ENCODE measurements at places on chromosomes 13 and 19.

GRCh38 chr13:38590796-38591507 is 95.9 kb upstream of the FREM2 start:
- peak; percentile 3 for DNase-seq

- DNase-seq = peak; percentile 82
Observed at GRCh38 chr13:53783471-53783870, 754.9 kb downstream of the OLFM4 start.

DNA sequence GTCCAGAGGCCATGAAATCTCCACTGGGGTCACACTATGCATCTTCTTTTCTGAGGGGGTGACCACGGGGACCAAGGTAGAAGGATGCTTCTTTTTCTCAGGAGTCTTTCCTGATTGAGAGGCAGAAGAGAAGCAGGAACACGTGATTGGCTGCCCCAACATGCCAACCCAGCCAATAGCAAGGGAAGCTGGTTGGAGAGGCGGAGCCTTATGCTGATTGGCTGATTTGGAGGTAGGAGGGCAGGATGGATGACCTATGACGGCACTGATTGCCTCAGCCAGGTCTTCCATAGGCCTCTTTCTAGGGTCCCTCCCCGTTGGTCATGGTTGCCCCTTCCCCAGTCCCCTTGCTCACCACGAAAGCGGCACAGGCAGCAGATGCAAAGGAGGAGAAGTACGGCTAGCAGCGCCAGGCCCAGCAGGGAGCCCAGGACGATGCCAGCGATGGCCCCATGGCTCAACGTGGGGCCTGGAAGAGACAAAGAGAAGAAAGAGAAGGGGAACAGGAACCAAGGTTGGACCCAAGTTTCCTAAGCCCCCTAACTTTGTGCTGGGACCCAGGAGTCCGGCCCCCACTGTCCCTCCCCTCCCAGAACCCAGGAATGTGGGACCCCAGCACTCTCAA is 8.0 kb downstream of the VSIG10L start:
- DNase-seq = no peak

GRCh38 chr19:3664879-3665642 is 35.2 kb downstream of the PIP5K1C start:
- DNase-seq = no peak

GRCh38 chr19:49875857-49876421 is 1.2 kb downstream of the AKT1S1 start:
- DNase-seq = peak; percentile 50

DNA sequence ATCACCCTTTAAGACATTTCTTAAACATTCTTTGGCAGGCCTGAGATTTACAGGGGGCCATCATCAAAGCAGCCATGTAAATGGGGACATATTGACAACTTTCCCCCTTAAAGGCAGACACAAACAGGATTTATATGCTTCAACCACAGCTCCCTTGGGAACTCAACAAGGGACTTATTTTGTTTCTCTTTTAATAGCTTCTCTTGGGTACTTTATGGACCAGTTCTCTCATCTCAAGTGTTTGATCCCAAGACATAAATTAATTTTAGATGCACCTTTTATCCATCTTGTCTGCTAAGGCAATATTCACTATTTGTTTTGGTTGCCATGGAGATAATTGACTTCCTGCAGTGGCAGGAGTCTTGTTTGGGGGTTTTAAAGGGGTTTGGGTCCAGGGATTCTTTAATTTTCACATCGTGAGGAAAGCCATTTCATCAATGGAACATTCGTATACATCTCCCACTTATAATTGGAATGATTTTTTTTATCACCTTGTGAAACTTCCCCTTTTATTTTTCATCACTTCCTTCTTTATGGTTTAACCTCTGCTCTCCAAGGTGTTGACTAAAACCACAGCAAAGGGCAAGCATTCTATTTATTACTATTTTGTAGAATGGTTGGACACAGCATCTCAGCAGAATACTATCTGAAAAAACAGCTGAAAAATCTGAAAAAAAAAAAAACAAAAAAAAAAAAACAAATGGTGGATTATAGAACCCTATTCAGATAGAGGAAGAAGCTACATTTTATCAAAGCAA is 726.0 kb downstream of the DIAPH3 start:
- peak; percentile 94 for DNase-seq

DNA sequence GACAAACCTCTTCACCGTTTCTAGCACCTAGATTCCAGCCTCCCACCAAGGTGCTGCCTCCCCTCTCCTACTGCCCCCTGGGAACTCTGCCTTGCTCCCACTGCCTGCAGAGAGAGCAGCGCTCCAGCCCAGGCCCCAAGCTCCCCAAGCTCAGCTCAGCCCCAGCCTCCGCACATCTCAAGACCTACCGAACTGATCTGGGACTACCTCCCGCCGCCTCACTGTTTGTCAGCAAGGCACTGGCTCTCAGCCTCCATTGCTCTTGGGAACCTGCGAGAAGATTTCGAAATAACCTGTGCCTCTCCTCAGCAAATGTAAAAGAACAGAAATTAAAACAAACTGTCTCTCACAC is 92.4 kb upstream of the GPR183 start:
- no peak for DNase-seq

DNA sequence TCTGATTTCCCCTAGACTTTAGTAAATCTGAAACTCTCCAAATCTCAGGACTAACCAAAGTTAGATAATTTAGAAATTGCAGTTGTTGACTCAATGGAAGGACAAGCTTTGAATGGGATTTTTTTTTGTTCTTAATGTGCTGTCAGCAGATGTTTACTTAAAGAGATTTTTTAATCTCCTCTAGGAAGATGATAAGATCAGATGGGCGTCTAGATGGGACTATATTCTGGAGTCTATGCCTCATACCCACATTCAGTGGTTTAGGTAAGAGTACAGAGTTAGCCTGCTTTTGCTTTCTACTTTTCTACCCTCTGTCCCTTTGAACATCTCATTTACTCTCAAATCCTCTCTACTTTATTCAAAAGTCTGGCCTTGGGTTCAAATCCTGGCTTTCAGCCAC is 39.3 kb downstream of the TM9SF2 start:
- no peak for DNase-seq

GRCh38 chr19:46111376-46111775 is 13.1 kb downstream of the IGFL3 start:
- DNase-seq = no peak

DNA sequence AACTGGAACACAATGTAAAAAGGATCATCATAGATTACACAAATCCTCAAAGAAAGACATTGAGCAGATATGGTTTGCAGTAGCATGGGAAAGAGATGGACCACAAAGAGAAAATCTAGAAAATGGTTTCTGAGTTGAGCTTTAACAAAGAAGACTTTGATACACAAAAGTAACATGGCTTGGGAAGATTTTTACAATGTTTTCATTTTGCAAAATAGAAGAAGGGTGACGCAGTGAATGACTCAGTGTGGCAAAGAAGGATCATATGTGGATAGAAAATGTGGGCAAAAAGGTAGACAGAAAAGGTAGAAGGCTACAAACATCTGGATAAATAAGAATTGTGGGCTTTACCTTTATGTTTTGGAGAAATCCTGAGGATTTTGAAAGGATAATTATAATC is 1220.5 kb downstream of the PCDH17 start:
- no peak for DNase-seq

- peak; percentile 93 for DNase-seq
Observed at GRCh38 chr19:35648017-35648961, at the start of gene COX6B1. TSS of gene COX6B1 (plus strand) at chr19:35648323. CDS start at chr19:35651244, 2,921 bp downstream.
